ENCODE measurements at places on chromosomes 6 and 20. TPM values are rescaled to one million over a fixed set of nuclear protein-coding genes. Genes with fewer than 3 reads are reported as not detected.
A peak's percentile ranks its signal among the peaks of the same experiment; 100 is the strongest.

- no peak for DNase-seq
Measured at GRCh38 chr20:24149175-24149574, 160.6 kb upstream of the GGTLC1 start.

DNA sequence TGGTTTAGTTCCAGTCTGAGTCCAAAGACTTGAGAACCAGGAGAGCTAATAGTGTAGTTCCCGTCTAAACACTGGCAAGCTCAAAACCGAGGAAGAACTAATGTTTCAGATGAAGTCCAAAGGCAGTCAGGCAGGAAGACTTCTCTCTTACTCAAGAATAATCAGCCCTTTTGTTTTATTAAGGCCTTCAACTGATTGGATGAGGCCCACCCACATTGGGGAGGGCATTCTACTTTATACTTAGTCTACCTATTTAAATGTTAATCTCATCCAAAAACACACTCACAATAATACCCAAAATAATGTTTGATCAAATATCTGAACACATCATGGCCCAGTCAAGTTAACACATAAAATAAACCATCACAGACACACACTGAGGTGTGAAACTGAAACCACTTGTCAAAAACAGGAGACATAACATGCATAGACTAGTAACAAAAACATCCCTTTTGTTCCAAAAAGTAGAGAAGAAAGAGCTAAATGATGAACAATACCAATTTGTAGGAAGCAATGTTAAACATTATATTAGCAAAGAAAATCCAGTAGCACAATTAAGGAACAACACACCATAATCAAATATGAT lies 50.2 kb upstream of the SENP6 start:
- DNase-seq, result no peak

DNA sequence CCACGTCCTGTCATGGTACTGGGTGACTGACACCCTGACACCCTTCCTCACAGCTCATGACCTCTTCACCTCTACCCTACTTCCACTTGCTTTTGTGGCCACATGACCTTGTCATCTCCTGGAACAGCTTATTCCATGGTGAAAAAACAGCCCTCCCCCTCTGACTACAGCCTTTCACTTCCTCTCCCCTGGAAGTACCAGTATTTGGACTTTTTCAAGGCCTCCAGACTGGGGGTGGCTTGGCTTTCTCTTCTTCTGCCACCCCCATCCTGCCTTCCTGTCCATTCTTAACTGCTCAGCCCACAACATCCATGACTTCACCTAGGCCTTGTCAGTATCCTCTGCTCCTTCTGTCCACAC lies 168.4 kb downstream of the CARMIL1 start:
- no peak for DNase-seq

Gene OPRM1
- 0.09 TPM for polyA plus RNA-seq

Gene RAMACL
- 0.37 TPM for polyA plus RNA-seq

- no peak for DNase-seq
Measured at GRCh38 chr6:5469101-5469846, 208.0 kb downstream of the FARS2 start.

Gene TTLL9
- 0.20 TPM for polyA plus RNA-seq

DNA sequence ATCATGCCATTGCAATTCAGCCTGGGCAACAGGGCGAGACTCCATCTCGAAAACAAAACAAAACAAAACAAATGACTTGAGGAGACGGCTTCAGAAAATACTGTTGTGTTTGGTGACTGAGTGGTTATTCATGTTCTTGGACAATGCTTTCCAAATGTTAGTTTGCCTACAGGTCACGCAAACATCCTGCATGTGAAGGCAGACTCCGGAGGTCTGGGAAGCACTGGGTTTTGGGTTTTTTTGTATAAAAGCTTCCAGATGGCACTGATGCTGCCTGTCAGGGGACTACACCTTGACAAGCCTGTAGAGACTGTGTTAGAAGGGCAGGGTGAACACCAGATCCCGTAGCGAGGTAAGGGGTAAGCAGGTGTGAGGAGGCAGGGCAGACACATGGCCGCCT lies 81.7 kb downstream of the THBS2 start:
- DNase-seq, result no peak

- no peak for DNase-seq
Measured at GRCh38 chr6:4370066-4370465, 234.7 kb upstream of the ECI2 start.

DNA sequence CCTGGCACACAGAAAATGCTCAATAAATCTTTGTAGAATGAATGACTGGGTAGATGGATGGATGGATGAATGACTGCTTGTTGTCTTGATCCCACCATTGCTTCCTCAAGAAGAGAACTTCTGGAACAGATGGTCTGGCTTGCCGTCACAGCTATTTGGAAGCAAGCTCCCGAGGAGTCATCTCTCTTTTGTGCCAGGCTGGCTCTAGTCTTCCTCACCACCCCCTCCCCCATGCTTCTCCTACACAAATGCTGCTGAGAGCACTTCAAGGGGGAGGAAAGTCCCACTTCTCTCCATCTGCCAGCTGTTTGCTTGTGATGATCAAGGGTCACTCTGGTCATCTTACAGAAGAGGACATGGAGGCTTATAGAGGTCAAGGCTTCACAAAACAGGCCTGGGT lies 11.6 kb upstream of the KCNG1 start:
- no peak for DNase-seq

- DNase-seq, result peak; percentile 18
Measured at GRCh38 chr6:131199568-131200272, 64.5 kb downstream of the AKAP7 start.

Gene MUC21
- not detected for polyA plus RNA-seq

Gene TSBP1
- polyA plus RNA-seq, result not detected

DNA sequence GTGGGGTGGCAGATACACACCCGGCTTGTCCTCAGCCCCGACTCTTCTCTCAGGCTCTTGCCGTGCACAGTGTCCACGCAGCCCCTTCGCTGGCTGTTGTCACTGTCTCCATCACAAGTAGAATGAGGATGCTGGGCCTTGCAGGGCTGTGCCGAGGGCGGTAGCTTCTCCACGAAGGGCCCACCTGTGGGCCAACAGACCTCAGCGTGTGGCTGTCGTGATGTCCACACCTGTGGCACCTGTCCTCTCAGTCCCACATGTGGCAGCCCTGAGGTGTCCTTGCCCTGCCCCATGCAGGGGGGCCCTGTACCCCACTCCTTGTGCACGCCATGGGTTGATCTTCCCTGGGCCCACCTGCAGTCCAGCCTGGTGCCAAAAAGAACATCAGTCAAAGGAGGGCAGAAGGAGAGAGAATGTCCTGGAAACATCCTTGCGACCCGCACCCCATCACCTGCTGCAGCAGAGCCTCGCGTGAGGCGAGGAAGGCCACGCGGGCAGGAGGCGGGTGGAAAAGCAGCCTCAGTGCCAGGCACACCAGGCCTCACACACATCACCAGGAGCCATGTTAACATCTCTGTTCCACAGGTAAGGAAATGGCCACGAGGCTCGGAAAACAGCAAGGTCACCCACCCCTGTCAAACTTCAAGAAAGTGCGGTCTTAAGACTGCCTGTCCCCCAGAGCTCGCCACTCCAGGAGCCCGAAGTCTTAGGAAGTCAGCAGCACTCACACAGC lies 22.3 kb upstream of the AFDN start:
- DNase-seq, result no peak

- DNase-seq, result no peak
Measured at GRCh38 chr20:4507288-4507719, 214.4 kb upstream of the PRND start.

- DNase-seq, result no peak
Measured at GRCh38 chr6:154301839-154302752, 54.5 kb downstream of the IPCEF1 start.

Gene GNMT
- 0.52 TPM for polyA plus RNA-seq

DNA sequence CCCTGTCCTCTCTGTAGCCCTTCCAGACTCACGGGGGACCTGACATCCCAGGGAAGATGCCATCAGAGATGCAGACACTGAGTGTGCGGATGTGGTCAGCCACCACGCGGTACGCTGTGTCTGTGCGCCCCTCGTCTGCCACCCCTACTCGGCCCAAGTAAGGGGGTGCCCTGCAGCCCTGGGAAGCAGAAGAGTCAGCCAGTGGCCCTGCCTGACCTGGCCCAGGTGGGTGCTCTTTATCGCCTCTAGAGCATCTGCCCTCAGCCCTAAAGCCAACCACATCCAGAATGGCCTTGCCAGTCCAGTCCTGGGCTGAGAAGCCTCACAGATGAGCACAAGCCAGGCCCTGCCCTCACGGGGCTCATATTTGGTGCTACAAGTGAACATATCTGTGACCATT lies 5.9 kb downstream of the AARS2 start:
- DNase-seq, result no peak

- no peak for DNase-seq
Measured at GRCh38 chr6:158634695-158635426, 9.7 kb downstream of the DYNLT1 start.

GRCh38 chr6:80133020-80133419 lies 26.5 kb downstream of the BCKDHB start:
- no peak for DNase-seq

Gene CCN2
- polyA plus RNA-seq, result 506 TPM

- no peak for DNase-seq
Measured at GRCh38 chr6:21414065-21414464, 179.5 kb upstream of the SOX4 start.

Gene RGS17
- 0.68 TPM for polyA plus RNA-seq

Gene FNDC11
- 0.98 TPM for polyA plus RNA-seq

DNA sequence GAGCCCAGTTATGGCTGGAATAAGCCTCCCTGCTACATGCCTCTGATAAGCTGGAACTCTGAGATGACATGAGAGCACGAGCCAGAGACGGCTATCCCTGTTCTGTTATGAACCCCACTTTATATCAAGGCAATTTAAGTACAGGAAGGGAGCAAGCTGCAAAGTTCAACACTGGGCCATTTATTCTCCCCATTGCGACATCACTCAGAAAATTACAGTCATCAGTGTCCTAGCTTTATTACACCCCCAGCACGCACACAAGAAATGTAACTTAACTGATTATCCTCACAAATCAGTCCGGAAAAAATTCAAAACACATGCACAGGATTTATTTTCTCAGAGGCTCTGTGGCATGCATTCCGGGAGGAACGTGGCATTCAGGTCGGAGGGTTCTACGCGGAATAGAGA lies 125.3 kb upstream of the SLC2A12 start:
- DNase-seq, result no peak

DNA sequence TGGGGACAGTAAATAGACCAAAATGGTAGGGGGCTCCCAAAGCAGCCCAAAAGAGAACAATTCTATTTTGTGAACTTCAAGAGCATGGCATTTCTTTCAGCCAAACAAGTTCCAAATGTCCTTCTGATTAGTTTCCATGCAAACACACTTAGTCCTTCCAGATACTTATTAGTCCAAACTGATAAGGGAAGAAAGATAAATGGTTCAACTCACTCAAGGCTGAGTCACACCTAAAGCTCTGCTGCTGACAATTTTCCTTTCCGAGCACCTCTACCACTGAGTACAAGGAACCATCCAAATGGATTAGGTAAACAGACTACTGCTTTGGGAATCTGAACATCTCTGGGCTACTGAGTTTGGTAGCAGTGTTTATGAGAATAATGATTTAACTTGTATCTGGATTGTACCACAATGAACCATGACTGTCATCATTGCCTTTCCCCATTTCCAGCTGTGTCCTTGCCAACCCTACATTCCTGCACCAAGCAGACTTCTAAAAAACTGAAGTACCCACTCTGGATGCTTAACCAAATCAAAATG lies 71.2 kb downstream of the TNFRSF21 start:
- DNase-seq, result no peak

DNA sequence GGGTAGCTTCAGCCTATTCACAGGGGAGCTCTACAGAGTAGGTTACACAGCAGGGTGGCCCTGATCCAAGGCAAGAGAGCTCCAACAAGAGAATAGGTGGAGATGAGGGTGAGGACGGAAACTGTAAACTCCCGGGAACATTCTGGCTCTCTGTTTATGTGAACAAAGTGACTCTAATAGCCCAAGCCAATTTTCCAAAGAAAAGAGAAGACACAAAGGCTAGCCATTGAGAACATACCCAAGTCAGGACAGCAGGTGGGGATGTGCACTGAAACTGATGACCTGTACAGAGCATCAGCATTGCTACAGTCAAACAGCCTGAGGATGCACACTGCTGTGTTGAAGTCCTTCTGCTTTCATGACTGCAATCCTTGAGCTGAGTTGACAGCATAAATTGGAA lies 136.0 kb upstream of the TOP1 start:
- DNase-seq, result no peak

GRCh38 chr6:92341201-92341600 lies 1078.2 kb downstream of the EPHA7 start:
- DNase-seq, result no peak

- DNase-seq, result no peak
Measured at GRCh38 chr6:40822619-40823018, 216.4 kb downstream of the UNC5CL start.

Gene HSPA1L
- polyA plus RNA-seq, result 2.9 TPM

DNA sequence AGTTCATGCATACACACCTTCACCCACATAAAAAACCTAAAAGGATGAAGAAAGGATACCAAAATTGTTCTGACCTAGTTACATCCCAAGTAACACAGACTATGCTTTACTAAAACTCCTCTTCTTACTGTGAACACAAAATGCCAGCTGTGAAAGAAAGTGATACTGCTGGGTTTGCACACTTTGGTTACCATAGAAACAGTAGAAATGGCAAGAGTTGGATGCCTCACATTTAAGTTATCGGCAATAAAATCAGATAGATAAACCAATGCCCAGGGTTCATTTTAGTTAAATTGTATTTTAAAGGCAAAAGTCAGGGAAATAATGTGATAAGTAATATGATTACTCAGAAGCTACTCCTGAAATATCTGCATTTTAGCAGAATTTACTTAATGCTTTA lies 161.9 kb downstream of the CDK19 start:
- no peak for DNase-seq

DNA sequence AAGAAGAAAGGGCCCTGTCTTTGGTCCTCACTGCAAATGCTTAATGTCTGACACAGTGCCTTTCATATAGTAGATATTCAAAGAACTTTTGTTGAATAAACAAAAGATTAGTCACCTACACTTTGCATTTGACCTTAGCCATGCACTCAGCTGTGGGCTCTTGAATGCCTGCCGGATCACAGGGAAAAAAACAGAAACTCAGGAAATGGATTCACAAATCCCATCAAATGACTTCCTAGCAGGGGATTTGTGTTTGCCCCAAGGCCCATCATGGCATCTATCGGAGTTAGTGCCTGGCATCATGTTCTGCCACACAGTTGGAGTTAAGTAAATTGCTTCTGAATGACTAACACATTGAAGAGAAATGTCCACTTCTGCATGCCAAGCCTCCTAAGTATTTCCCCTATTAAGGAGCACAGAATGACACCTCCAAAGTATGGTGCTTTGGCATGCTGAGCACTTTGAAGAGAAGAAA lies 72.3 kb upstream of the DST start:
- no peak for DNase-seq

DNA sequence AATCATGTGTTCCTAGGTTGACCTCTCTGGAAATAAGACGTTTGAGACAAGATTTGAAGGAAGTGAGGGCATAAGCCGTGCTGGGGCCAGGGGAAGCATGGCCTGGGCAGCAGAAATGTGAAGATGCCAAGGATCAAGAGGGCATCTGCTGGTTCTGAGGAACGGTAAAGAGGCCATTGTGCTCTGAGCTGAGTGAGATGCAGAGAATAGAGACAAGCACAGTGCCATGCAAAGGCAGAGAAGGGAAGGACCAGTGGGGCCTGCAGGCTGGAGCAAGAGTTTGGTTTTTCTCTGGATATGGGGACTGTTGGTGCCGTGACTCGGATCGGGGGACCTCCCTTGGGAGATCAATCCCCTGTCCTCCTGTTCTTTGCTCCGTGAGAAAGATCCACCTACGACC lies 50.8 kb downstream of the SMPDL3A start:
- DNase-seq, result no peak

Gene PEDS1
- 54.2 TPM for polyA plus RNA-seq

Gene AFG1L
- 1.8 TPM for polyA plus RNA-seq

Gene OR5V1
- not detected for polyA plus RNA-seq

All from urinary bladder (tissue), 4 donors.